ENCODE measurements at places on chromosomes 4 and X. TPM values are rescaled to one million over a fixed set of nuclear protein-coding genes. Genes with fewer than 3 reads are reported as not detected.

Gene EDA2R
- 13.0 TPM for total RNA-seq

Gene RHOH
- total RNA-seq = 20.4 TPM

Gene AMELX
- total RNA-seq = not detected

DNA sequence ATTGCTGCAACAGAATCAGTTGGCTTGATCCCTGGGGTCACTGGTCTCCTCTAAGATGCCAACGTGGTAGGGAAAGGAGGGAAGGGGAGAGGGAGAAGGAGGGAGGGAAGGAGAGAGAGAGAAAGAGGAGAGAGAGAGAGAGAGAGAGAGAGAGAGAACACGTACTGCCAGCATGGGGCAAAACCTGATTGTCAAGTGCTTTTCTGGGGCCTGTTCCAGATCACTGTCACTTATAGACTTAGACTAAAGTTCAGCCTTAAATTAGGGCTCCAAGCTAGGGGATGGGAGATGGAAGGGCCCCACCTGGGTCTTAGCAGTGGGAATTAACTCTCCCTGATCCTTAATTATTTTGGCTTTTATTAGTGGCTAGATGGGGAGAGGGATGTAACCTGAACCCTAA, 12.9 kb downstream of the SHROOM4 start:
- DNase-seq = no peak

DNA sequence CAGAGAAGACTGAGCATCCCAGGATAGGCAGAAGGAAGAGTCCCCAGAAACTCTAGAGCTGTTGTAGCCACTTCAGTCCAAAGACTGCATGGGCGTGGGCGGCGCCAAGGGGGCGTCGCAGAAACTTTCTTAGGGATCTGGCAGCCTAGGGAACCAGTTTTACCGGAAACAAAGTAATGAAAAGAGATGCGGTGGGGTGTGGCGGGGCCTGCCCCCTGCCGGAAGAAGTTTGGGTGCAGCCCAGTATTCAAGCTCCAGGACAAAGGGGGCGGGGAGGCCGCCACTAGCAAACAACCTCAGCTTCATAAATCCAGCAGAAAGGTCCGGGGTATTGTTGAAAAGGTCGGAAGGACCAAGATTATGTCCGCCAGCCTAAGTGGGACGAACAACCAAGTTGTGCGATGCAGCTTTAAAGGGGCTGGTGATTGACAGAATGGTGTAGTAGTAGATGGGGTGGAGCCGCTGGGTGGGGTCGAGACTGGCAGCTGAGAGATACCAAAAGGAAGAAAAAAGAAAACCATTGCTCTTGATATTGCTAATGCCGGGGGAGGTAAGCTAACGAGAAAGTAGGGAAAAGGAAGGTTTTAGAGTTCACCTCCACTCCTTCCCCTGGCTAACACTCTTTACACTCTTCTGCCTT, 190.5 kb downstream of the RRAGB start:
- peak; percentile 33 for DNase-seq

DNA sequence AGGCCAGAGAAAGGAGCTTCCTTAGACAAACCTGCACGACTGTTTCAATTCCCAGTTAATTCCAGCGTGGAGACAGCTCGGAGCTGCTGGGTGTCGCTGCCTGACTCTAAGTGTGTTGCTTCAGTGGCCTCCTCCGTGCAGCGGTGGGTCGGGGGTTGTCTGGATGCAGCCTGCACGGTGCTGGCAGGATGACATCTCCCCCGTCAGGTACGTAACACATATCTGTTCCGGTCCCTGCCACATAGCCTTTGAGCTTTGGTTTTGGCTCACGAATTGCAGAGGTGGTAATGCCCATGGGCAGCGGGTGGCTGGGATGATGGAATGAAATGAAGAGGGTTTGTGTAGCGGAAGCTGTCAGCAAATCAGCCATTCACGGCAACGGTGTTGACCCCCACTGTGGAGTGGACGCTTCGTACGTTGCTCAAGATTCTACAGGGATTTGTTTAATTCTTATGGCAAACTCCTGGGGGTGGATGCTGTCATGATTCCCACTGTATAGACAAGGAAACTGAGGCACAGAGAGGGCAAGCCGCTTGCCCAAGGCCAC, 33.7 kb upstream of the HMX1 start:
- no peak for DNase-seq

GRCh38 chr4:147739239-147739823, 7.4 kb downstream of the ARHGAP10 start:
- no peak for DNase-seq
